Left ventricle myocardium superior (tissue), 1 donor: ENCODE measurements at places on chromosomes 13 and 19. TPM values are rescaled to one million over a fixed set of nuclear protein-coding genes. Genes with fewer than 3 reads are reported as not detected.

GRCh38 chr13:46178143-46178542 is 3.8 kb downstream of the LCP1 start:
- no peak for DNase-seq

GRCh38 chr19:6739390-6739882 is at the start of gene TRIP10:
TSS of gene TRIP10 (plus strand) at chr19:6739680. CDS start at chr19:6739762, 82 bp downstream.
- peak; percentile 96 for DNase-seq

GRCh38 chr13:21998279-21998990 is 327.6 kb downstream of the FGF9 start:
- DNase-seq = no peak

- DNase-seq = no peak
Observed at GRCh38 chr13:98173431-98174152, 3.5 kb downstream of the RNF113B start.

- DNase-seq = peak; percentile 75
Observed at GRCh38 chr19:35557539-35558399, 5.7 kb downstream of the ATP4A start.

DNA sequence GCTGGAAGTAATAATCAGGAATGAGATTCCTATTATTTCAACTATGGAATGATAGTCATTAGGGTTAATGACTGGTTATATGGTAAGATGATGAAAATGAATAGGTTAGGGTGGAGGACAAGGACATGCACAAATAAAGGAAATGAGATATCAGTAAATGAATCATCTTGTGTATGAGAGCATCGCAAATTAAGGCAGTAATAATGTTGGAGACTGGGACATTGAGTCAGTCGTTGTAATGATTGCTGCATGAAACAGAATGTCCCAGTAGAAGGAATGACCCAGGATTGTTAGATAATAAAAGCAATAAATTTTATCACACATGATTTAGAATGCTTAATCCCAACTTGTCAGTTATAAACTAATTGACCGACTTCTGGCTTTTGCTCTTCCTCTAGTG is 1733.7 kb upstream of the PCDH20 start:
- no peak for DNase-seq

The PNMA8A gene
- 9.4 TPM for total RNA-seq
